ENCODE measurements at places on chromosomes 5 and 9.

GRCh38 chr5:163855754-163856153 is 350.3 kb downstream of the MAT2B start:
- no peak for DNase-seq

DNA sequence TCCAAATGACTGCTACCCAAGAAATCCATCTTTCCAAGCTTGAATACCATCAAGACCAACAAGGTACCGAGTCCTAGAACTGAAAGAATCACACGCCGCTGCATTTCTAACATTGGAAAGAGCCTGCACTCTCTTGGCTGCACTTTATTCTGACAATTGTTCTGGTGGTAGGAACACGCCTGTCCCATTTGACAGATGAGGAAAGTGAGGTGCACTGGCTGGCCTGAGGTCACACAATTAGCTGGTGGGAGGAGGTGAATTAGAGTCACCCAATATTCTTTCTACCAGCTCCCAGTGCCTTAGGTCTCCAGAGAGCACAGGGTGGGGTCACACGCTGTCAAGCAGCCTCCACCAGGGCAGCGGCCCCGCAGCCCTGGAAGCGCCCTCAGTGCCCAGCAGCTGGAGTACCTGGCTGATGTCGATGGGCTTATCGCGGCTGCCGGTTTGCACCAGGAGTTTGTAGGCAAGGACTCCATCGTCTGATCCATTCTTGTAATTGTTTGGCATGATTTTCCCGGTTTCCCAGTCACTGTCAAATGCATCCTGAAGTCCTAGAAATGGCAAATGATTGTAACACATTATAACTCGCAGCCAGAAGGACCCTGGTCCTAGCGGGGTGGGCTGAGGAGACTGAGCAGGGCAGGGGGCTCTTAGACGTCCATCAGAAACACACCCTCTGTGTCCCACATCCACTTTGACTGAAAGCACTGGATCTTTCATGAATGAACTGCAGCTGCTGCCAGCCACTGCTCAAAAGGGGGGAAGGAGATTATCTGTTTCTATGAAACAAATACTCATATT is 55.1 kb downstream of the PTCH1 start:
- DNase-seq, result no peak

GRCh38 chr9:113564498-113565237 is 101.1 kb downstream of the RGS3 start:
- DNase-seq, result no peak

GRCh38 chr9:76474419-76474818 is 15.4 kb downstream of the GCNT1 start:
- DNase-seq, result no peak

DNA sequence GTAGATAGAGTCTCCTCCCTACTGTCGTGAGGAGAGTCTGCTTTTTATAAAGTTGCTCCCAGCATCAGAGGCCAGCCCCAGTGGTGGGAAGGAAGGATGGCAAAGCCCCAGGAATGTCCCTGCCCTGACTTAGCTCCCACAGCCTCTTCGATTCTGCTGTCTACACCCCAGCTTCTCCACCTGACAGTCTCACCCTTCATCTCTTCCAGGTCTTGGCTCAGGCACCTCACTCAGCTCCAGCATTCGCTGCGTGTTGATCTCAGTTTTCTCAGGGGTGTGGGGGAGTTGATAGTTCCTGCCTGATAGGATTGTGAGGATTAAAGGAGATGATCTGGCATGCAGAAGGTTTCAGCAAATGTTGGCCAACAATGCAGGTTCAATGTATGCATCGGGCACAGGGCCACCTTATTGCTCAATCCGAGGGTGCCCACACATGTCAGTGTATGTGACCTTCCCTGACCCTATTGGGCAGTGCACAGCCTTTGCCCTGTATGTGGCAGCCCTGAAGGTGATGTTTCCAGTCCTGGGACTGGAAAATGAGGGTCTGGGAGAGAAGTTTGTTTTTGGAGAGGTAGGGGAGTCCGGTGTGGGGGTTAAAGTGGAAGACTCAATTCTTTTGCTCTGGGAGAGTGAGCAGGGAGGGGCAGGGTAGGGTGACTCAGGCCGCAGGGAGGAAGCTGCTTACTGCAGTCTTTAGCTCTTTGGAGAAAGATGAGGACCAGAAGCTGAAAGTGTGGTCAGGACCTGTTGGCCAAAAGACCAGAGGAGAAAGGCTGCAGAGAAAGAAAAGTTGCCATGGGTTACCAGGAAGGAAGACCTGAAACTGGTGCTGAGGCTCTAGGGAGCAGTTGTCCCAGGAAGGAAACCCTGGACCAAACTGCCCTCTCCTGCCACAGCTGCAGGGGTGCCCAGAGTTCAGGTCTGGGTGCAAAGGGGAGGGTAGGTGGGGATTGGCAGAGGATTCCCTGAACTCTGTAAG is 153.2 kb downstream of the MACROH2A1 start:
- no peak for DNase-seq

DNA sequence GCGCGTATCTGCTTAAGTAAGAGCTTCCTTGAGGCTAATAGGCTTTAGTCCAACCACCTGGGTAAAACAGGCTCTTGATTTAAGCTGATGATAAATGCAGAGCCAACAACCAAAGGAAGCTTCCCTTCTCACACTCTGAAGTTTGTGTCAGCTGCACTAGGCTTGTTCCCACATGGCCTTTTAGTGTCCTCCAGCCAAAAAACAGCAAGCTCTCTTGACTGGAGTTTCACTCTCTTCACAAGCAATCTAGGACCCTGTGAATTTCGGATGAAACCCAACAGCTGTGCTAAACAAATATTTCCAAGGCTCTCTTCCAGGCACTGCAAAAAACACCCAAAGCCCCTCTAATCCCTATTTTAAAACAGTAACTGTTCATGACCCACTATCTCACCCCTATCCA is 63.9 kb downstream of the SAXO1 start:
- no peak for DNase-seq

- DNase-seq, result no peak
Observed at GRCh38 chr5:35096216-35096615, 48.5 kb upstream of the AGXT2 start.

- DNase-seq, result peak; percentile 81
Observed at GRCh38 chr5:170632985-170633234, 129.1 kb downstream of the KCNIP1 start.

DNA sequence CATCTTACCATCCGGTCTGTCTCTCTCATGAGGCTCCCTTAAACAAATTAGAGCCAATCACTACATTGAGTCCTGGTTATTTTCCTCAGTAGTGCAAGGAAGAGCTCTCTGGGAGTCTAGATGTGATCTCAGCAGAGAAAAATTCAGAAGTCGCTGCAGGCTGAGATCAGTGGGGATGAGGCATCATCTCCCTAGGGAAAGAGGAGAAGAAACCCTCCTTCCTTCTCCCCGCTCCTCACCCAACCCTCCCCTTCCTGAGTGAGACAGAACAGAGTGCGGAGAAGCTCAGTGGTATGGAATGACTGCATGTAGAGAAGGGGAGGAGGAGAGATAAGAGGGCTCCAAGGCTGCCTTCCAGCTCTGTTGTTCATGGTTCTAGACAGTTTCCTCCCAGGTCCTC is 80.5 kb downstream of the PAPPA start:
- no peak for DNase-seq

DNA sequence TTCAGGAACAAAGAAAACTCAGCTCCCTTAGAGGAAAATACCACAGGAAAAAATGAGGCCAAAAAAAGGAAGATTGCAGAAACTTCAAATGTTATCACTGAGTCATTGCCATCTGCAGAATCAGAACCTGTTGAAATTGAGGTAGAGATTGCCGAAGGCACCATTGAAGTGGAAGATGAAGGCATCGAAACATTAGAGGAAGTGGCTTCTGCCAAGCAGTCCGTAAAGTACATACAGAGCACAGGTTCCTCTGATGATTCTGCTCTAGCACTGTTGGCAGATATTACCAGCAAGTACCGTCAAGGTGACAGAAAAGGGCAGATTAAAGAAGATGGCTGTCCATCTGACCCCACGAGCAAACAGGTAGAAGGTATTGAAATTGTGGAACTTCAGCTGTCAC is 30.8 kb upstream of the NIM1K start:
- DNase-seq, result no peak

DNA sequence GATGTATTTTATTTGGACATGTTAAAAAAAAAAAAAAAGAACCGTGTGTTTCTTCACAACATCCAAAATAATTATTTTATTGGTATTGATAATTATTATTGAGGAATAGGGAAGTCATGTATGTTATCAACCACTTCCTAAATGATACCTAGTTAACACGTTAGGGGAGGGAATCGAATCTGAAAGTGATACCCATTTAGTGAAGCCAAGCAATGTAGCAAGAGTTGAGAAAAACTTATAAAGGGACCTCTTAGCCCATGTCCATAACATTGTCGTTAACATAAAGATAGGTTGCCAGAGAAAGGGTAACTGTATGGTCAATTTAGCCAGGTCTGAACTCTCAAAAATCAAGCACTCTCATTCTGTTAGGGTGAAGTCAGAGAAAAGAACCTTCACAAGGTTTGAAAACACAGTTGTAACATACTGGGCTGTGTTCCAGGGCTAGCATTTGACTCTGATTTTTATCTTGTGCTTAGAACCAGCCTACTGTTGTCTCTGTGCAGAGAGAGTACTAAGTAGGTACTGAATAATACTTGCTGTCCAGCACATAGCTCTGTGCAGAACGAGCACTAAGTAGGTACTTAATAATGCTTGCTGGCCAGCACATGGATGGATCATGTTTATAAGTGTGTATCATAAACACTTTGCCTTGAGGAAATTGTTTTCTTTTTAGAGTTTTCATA is 60.4 kb downstream of the GHR start:
- no peak for DNase-seq

DNA sequence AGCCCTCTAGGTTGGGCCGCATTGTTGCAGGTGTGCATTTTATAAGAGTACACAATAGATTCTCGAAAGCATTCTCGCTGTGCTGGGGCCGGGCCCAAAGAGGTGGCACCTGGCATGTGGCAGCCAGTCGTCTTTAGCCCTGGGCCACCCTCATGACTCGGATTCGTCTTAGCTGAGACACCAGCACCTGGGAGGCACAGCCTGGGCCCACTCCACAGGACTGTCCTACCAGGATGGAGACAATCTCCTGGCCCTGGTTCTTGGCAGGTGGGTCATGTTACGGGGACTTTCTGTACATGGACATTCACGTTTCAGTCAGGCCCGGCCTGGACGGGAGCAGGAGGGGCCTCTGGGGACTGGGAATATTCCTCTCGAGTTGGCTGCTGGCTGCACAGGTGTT is 212.5 kb downstream of the FANCC start:
- no peak for DNase-seq

DNA sequence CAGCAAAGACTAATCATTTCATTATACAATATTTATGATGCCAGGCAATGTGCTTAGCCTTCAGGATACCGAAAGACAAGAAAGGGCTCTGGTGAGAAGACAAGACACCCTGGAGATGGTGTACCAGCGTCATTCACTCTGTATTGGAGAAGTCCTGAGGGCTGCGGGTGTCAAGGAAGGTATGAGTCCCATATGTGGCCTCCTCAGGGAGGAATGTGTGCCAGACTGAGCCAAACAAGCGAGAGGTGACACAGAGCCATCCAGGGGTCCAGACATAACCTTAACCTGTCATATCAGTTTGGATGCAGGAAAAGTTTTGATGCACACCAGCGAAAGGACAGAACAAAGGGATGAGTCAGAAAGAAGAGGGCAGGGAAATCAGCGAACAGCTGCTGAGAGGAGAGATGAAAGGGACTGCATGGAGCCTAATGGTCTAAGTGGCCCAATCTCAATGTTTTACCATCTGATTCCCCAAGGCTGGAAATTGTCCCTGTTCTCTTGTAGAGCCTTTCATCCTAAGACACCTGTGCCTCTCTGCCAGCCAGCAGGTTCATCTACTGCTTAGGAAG is 38.9 kb downstream of the ADRA1B start:
- DNase-seq, result no peak

DNA sequence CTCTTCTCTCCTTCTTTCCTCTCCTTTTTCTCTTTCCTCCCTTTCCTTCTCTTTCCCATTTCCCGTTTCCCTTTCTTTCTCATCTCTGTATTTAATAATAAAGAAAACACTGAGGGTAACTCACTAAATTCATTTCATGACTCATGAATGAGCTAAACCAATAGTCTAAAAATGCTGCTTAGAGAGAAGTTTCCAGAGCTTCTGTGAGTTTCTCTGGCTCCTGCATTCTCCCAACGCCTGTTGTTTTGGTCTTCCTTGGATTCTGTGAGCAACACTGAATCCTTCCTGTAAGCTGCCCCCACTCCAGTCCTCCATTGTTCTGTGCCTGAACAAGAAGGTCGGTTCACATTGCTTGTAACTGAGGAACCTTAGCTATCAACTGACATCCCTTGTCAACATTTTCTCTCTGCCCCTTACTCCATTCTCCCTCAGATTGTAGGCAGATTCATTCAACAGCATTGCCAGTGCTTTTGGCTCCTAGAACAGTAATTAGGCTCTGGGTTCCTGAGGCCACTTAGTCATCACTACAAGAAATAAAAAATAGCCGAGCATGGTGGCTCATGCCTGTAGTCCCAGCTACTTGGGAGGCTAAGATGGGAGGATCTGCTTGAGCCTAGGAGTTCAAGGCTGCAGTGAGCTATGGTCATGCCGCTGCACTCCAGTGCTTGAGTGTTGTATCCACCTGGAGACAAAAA is 237.7 kb upstream of the KLF4 start:
- no peak for DNase-seq

- no peak for DNase-seq
Observed at GRCh38 chr9:126347911-126348760, 21.5 kb downstream of the MVB12B start.

DNA sequence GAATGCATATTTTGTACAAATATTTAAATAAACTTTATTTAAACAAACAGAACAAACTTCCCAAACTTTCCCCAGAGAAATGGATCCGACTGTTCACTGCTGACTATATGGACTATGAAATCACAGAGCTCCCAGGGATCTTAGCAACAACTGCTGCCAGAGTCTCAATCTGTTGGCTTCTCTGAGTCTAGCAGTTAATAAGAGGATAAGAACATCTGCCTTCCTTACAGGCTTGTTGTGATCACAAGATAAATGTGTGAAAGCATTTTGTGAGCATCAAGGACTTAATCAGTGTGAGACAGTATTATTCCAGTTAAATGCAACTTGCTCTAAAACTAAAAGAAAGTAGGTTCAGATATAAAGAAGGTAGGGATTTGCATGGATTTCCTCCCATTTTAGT is 31.4 kb upstream of the MYOT start:
- no peak for DNase-seq

DNA sequence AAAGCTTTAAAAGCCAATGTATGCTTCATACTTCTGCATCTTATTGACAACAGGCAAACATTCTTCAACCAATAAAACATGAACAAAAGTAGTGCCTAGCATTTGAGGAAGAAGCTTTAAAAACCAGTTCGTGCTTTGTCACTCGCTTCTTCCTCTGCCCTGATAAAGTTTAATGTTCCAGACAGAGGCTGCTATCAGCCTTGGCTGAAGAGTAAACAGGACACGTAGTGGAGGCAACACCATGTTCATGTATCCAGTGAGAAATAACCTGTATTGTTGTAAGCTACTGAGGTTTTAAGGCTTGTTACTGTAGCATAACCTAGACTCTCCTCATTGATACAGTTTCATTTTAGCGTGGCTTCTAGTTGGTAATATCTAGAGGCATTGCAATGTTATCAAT is 3.2 kb upstream of the FUBP3 start:
- no peak for DNase-seq

GRCh38 chr9:130172858-130173665 is 858 bp downstream of the NCS1 start:
- DNase-seq, result peak; percentile 54
